Stimulated activated CD4-positive, alpha-beta T cell treated with anti-CD3 and anti-CD28 coated beads, Interleukin-12 subunit alpha, Interleukin-12 subunit beta, amount 100 ng/mL, for 48 hours (primary cell): ENCODE measurements at places on chromosomes 1 and 21.

GRCh38 chr1:172679000-172679772, 20.3 kb downstream of the FASLG start:
- DNase-seq: no peak

- DNase-seq: no peak
These were observed 26.2 kb downstream of the UBASH3A start for GRCh38 chr21:42429856-42430255.

GRCh38 chr1:72010094-72010431, 272.3 kb downstream of the NEGR1 start:
- no peak for DNase-seq

DNA sequence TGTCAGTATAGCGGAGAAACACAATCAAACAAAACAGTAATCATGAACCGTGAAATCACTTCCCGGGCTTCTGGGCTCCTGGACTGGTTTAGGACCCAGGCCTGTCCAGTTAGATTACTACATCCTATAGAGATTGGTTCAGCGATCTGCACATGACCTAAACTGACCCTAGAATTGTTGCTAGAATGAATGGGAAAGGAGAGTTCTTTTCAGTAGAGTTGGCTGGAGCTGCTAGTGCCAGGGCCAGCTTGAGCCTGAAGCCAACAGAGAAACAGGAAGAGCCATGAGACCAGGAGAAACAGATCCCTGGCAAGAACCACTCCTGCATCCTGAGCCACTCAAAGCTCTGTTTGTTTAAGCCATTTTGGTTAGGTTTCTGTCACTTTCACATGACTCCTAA, 474.3 kb upstream of the C1orf87 start:
- DNase-seq: no peak

- DNase-seq: no peak
These were observed 4.6 kb downstream of the PEAR1 start for GRCh38 chr1:156898161-156898566.

DNA sequence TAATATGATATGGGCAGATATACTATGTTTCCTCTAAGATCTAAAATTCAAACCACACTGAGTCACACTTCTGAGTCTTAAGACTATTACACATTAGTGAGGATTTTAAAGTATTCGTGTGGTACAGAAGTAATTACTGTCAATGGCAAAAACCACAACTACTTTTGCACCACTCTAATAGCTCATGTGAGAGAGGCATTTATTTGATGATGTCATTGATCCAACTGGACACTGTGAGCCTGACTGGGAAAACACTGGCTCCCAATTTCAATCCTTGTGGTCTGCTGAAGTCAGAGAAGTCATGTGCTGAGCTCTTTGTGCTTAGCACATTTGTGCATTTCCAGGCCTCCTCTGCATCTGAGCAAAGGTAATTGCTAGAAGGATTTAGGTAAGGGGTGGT, 377.8 kb downstream of the USH2A start:
- DNase-seq: no peak

GRCh38 chr1:158126425-158126824, 54.3 kb upstream of the CD1D start:
- DNase-seq: no peak

DNA sequence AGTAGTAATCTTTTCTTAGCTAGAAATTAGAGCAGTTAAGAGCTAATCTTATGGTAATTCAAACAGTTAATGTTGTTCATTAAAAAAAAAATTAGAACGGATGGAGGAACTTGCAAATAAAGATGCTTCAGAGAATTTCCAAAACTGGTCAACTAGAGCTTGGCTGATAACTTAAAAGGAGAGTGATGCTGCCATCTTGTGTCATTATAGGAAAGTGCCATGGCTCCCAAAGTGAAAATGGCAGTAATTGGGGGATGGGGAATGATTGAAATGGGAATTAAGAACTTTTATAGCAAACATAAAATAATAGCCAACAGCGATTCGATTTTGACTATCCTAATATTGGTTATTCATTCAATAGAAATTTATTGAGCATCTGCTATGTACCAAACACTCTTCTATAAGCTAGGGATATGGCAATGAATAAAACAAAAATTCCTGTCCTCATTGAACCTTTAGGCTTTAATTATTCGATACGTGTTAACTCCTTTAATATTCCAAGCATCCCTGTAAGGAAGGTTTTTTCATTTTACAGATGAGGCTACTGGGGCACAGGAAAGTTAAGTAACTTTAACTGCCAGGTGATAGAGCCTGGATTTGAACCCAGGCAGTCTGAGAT, 5.7 kb upstream of the PLPP3 start:
- no peak for DNase-seq

- no peak for DNase-seq
These were observed 329.3 kb upstream of the PRMT6 start for GRCh38 chr1:106727171-106727570.

DNA sequence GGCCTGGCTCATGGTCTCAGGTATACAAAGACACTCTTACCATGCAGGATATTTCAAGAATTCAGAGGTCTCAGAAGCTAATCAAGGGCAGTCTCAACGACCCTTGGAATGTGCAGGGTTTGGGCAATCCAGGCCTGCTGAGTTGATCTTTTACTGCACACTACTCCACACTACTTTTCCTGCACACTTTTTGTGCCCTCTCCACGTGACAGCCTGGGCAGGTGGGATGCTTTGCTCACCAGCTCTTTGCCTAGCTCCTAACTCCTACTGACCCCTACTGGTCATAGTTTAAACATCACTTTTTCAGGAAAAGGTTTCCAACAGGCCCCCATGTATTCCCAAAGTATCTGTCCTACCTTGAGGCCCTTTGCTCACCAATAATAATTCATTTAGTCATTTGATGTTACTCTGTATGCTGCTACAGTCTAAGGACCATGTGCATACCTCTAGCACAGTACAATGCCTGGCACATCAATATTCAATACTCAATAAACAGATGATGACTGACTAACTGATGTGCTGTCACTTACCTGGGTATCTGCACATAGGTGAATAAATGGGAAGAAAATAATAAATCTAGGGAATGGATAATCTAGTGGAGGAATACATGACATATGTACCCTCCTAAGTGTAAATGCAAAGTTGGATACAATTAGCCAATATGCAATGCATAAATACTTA, 9.6 kb downstream of the DUSP23 start:
- DNase-seq: no peak

DNA sequence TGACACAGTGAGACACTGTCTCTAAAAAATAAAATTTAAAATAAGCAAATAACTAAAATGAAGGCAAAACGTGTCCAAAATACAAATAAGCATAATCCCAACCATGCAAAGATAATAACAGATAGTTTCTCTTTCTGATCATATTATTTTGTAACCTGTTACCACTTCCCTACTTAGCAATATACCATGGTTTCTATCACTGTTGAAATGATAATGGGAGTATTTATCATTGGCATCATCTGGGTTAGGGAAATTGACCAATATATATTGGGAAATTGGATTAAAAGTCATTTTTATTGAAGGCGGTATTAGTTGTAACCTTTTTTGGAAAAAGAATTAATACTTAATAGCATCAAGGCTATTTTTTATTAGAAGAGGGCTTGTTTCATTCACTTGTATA, 47.0 kb downstream of the USP25 start:
- DNase-seq: no peak

DNA sequence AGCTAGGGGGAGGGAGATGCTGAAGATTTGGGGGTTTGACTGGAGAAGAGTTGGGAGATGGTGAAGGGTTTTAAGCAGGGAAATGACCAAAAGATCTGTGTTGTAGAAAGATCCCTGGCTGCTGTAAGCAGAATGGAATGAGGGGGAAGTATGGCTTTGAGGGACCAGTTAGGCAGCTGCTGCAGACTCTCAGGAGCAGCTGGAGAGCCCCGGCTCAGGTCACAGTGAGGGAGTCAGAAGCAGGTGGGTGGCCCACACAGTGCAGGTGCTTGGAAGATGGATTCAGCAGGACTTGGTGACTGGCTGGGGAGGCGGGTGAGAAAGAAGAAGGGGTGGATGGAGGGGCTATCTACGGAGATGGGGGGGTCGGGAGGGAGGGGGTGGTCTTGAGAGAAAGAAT, 35.7 kb downstream of the EDN2 start:
- DNase-seq: no peak

- no peak for DNase-seq
These were observed 227.9 kb downstream of the TM2D1 start for GRCh38 chr1:61497013-61497412.

DNA sequence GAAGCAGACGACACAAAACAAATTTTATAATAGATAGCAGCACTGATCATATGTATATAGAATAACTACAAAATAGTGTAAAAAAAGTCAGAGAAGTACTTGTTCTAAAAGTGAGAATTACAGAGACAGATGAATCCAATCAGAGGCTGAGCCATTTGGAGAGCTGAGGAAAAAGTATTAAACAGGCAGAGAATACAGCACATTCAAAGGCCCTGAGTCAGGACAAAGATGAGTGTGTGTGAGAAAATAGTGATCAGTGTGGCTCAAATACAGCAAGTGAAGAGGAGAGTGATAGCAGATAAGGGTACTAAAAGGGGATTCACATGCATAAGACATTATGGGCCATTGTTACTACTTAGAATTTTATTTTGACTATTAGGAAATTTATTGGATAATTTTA, 430.6 kb upstream of the BRINP3 start:
- no peak for DNase-seq

- DNase-seq: no peak
These were observed 9.6 kb downstream of the IGSF9 start for GRCh38 chr1:159935719-159936272.

GRCh38 chr1:21314743-21315396, 24.6 kb upstream of the ECE1 start:
- no peak for DNase-seq

- no peak for DNase-seq
These were observed 626.6 kb downstream of the KCNT2 start for GRCh38 chr1:195981448-195982139.
